ENCODE measurements at places on chromosomes 16 and 17. TPM values are rescaled to one million over a fixed set of nuclear protein-coding genes. Genes with fewer than 3 reads are reported as not detected.

DNA sequence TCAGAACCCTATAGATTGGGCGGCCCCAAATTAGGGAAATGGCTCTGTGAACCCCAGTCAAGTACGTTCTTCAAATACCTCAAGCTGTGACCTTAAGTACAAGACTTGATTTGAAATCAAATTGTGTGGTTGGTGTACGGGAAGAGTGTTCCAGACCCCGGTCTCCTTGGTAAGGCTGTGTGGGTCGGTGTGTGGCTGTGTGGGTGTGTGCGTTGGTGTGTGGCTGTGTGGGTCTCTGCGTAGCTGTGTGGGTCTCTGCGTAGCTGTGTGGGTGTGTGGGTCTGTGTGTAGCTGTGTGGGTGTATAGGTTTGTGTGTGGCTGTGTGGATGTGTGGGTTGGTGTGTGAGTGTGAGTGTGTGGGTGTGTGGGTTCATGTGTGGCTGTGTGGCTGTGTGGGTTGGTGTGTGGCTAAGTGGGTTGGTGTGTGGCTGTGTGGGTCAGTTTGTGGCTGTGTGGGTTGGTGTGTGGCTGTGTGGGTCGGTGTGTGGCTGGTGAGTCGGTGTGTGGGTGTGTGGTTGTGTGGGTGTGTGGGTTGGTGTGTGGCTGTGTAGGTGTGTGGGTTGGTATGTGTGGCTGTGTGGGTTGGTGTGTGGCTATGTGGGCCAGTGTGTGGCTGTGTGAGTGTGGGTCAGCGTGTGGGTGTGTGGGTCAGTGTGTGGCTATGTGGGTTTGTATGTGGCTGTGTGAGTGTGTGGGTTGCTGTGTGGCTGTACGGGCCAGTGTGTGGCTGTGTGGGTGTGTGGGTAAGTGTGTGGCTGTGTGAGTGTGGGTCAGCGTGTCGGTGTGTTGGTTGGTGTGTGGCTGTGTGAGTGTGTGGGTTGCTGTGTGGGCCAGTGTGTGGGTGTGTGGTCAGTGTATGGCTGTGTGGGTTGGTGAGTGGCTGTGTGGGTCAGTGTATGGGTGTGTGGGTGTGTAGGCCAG lies 238.7 kb upstream of the ZFHX3 start:
- no peak for DNase-seq

OR1E1 gene
- not detected for total RNA-seq

TP53TG3B gene
- total RNA-seq = not detected

GRCh38 chr17:75262112-75262606 lies 480 bp downstream of the MRPS7 start:
- peak; percentile 40 for DNase-seq

GRCh38 chr17:63039342-63039741 lies 73.3 kb downstream of the TANC2 start:
- no peak for DNase-seq

VPS35 gene
- 121 TPM for total RNA-seq

GRCh38 chr17:33207231-33207630 lies 85.9 kb downstream of the ASIC2 start:
- DNase-seq = no peak

- DNase-seq = peak; percentile 83
Measured at GRCh38 chr17:17641621-17642409, 39.4 kb upstream of the RAI1 start.

DNA sequence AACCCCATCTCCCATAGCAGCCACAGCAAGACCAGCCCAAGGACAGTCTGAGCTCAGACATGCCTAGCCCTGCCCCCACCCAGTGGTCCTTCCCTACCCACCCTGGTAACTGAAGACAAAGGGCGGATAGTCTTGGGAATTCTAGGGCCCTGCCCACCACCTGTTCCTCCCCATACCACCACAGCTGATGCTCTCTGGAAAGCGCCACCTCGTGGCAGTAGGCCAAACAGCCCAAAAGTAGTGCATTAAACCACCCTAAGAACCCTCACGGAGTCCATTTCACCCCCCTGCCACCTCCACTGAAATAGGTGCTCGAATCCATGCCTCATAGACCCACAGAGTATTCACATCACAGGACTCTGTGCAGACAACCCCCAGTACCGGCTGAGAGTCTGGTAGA lies 1021.4 kb downstream of the CDH8 start:
- no peak for DNase-seq

DNA sequence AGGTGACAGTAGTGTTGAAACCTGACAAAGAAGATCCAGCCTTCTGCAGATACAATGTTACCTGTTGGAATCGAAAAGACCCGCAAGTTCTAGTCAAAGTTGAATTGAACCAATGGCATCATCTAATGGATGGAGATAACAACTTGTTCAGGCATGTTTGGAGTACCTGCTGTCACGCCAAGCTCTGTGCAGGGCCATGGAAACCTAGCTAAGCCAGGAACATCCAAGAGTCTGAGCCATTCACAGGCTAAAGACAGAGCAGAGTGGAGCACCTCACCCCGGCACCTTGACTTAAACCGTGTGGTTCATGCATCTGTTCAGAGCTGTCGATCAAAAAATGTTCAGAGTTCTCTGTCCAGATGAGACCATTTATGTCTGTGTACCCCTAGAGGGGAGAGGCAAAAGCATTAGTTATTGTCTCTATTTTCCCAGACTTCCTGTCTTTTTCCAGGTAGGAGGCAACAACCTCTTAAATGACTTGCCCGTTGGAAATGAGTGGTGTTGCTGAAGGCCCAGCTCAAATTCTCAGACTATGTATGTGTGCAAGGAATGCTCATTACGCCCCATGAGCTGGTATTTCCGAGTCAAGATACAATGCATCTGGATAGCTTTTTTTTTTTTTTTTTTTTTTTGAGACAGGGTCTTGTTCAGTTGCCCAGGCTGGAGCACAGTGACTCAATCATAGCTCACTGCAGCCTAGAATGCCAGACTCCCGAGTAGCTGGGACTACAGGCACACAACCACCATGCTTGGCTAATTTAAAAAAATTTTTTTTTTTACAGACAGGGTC lies 44.9 kb upstream of the XYLT1 start:
- no peak for DNase-seq

DNA sequence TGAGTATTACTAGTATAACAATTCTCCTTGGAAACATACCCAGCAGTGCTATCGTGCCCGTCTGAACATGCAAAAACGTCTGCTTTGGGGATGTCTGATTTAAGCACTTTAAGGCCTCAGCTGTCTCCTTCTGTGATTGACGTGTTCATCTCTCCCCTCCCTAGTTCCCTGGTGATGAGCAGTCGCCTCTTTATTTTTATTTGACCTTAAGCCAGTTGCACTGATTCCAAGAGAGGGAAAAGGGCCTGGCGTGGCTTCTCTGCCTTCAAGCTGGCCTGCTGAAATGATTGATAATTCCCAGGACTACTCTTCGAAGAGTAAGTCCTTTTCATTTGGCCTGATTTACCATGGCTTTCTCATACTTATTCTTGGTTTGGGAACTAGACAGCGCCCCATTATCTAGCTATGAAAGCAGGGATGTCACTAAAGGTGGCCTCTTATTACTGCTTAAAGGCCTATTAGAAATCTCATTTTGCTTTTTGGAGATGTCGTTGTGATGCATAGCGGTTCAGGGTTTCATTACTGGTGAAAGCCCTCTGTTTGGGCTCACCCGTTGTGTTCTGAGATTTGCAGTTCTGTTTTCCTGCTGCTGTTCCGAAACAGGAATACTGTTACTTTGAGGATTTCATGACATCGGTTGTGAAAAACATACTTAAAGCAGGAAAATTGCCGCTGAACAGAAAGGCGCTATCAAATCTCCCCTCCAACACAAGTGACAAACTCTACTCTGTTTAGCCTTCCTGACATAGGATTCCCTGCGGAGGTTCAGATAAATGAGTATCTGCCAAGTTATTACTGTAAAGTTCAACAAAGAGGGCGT lies 65.5 kb downstream of the IQCK start:
- peak; percentile 12 for DNase-seq

DNA sequence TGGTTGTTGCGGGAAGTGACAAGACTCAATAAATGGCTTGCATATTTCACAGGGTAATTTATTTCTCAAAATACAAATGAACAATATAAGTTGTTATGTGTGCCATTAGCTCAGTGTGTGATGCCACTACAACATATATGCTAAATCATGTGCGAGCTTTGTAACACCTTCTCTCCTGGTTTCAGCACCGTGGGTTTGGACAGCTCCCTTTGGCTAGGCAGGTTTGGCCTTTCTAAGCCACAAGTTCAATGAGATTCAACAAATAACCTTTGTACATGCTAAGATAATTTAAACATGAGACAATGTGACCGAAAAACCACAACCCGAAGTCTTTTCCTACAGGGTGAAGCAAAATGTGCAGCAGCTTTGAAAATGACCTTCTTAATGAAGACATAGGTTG lies 563.9 kb downstream of the TMEM114 start:
- DNase-seq = no peak

- no peak for DNase-seq
Measured at GRCh38 chr17:66430846-66431795, 128.7 kb downstream of the PRKCA start.

GRCh38 chr17:63317166-63317840 lies 128.8 kb downstream of the CYB561 start:
- no peak for DNase-seq

GRCh38 chr17:17088541-17089525 lies 46.6 kb downstream of the MPRIP start:
- no peak for DNase-seq

KRT9 gene
- total RNA-seq = not detected

DNA sequence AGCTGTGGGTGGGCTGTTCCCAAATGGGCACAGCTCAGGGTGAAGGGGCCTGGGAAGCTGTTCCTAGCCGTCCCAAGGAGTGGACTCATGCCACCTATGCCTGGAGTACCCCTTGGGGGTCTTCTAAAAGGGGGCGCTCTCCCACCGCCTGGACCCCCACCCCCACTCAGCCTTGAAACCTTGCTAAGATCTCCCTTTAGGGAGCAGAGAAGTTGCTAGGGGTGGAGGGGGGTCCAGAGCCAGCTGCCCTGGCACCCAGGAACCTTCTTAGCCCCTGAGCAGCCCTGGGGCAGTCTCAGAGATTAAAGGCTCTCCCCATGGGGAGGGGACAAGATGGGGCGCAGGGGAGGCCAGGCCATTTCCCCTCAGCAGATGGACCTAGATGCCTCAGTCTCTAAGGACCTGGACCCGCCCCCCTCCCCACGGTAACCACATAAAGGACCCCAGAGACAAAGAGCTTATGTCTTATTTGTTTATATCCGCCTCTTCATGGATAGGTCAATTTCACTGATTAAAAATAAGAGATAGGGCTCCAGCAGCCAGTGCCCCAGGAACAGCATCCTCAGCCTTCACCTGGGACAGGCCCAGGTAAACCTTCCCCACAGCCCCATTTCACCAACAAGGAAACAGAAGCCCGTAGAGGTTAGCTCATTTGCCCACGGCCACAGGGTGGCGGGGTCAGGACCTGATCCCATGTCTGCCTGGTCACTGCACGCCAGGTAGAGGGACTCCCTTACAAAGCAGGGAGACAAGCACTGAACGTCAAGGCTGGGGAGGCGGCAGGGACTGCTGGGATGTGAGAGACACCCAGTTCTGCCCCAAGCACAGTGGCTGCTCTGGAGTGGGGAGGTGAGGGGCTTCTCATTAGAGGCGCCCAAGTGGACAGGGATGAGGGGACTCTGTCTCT lies 3.4 kb downstream of the MTSS2 start:
- DNase-seq = no peak

OTOP2 gene
- 18.4 TPM for total RNA-seq

APOBR gene
- total RNA-seq = 60.8 TPM

- no peak for DNase-seq
Measured at GRCh38 chr16:11609474-11610120, 22.9 kb upstream of the LITAF start.

DNA sequence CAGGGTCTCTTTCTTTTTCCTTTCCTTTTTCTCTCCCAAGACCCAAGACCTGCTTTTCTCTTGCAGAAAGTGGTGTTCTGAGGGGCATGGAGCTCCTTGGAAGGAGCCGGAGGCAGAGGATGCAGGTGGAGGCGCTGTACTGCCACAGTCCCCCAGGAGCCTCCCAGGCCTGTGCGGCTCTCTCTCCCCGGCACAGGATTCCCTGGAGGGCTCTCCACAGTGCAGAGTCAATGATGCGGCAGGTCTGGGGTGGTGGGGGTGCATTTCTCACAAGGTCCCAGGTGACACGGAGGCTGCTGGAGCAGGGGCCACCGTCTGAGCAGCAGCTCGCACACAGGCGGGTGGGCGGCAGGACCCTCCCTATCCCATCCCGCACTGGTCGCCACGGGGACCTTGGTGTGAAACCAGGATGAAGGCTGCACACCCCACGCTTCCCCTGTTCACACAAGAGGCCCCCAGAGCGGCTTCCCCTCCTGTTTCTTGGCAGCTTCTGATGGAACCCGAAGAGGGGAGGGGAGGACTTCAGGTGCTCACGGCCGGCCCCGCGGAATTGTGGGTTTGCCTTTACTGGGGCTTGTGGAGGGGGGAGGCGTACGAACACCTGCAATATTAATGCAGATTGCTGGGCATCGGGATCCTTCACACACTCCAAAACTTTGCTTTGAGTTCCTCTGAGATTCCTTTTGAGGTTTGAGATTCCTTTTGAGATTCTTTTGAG lies 186.9 kb downstream of the ENGASE start:
- DNase-seq = no peak

GRCh38 chr17:69105907-69106730 lies 35.6 kb downstream of the ABCA6 start:
- no peak for DNase-seq

GRCh38 chr17:80899402-80900268 lies 92.0 kb upstream of the CHMP6 start:
- DNase-seq = no peak

- DNase-seq = no peak
Measured at GRCh38 chr16:53605831-53606400, 97.7 kb downstream of the RPGRIP1L start.

OSGIN1 gene
- total RNA-seq = 11.9 TPM

- DNase-seq = no peak
Measured at GRCh38 chr16:75820672-75821071, 94.4 kb upstream of the CPHXL start.

TNK1 gene
- 18.0 TPM for total RNA-seq

MFAP4 gene
- total RNA-seq = 22.2 TPM

GRCh38 chr16:29993903-29994599 lies 1.4 kb downstream of the HIRIP3 start:
- DNase-seq = no peak

PRDM7 gene
- total RNA-seq = not detected

DNA sequence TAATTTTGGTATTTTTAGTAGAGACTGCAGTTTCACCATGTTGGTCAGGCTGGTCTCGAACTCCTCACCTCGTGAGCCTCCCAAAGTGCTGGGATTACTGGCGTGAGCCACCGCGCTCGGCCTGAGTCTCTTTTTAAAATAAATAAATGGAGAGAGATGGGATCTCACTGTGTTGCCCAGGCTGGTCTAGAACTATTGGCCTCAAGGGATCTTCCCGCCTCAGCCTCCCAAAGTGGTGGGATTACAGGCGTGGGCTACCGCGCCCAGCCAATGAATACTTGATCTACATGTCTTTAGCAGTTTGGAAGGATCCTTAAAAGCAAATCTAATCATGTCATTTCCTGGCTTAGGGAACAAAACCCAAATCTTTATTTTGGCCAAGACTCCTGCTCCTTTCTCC lies 1.2 kb downstream of the DHODH start:
- DNase-seq = no peak

- DNase-seq = no peak
Measured at GRCh38 chr17:47774987-47775580, 42.0 kb downstream of the TBX21 start.

GRCh38 chr17:33151565-33151964 lies 141.5 kb downstream of the ASIC2 start:
- DNase-seq = no peak

CNGB1 gene
- total RNA-seq = 0.69 TPM

All from colonic mucosa (tissue), 4 donors.